ENCODE measurements at places on chromosomes 2 and 18.

- no peak for DNase-seq
Observed at GRCh38 chr18:34841891-34842290, 131.8 kb downstream of the DTNA start.

- DNase-seq = no peak
Observed at GRCh38 chr2:39437522-39438296, 624 bp upstream of the MAP4K3 start.

GRCh38 chr2:27070653-27071276 lies 689 bp downstream of the OST4 start:
- no peak for DNase-seq

GRCh38 chr2:227719641-227720040 lies 1.8 kb upstream of the SLC19A3 start:
- DNase-seq = no peak

- DNase-seq = peak; percentile 33
Observed at GRCh38 chr2:68282811-68283418, 30.6 kb upstream of the PPP3R1 start.

- no peak for DNase-seq
Observed at GRCh38 chr18:46910856-46911255, 6.5 kb downstream of the PIAS2 start.

DNA sequence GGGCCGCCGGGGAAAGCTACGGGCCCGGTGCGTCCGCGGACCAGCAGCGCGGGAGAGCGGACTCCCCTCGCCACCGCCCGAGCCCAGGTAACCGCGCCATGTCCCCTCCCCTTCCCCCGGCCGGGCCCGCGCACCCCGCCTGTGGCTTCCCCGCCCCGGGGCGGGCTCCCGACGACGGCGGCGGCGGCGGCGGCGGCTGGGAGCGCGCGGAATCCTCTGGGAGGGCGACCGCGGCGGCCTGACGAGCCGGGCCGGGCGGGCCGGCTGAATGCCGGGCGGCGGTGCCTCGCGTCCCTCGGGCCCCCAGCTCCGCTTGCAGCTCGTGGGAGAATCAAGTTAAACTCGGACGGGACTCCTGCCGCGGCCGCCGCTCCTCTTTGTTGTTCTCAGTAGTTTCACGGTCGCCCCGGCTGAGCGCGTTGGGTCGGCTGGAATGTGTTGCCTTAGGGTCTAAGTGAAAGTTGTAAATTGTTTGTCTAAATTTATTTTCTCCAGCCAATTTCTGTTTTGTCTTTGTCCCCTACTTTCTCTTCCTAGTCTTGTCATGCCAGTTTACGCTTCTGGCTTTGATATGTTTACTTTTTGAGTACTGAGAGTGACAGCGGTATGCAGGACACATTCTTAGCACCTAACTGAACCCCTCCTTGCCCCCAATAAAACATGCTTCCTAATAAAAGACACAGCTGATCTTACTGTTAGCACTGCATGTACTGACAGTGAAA lies 685 bp downstream of the SMAD4 start:
- DNase-seq = peak; percentile 44

GRCh38 chr2:100291152-100291970 lies 30.9 kb downstream of the LONRF2 start:
- peak; percentile 84 for DNase-seq

- DNase-seq = peak; percentile 99
Observed at GRCh38 chr2:191664823-191665677, 12.9 kb upstream of the NABP1 start.

- DNase-seq = no peak
Observed at GRCh38 chr18:55376387-55376786, 211.6 kb downstream of the TCF4 start.

DNA sequence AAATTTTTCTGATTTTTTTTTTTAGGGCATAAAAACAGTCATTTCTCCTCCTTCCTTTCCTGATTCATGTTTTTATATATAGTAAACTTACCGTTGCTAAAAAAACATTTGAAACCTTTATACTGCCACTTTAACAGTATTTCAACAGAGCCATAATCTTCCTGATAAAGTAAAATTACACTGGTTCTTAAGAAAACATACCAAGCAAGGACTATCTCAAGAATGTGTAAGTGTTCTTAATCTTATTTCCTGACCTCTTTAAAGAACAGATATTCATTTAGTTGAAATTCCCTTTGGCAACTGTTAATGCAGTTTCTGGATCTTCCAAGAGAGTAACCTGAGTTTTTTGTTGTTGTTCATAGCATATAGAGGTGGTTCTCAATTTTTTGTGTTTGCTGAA lies 26.6 kb upstream of the COLEC12 start:
- DNase-seq = no peak

DNA sequence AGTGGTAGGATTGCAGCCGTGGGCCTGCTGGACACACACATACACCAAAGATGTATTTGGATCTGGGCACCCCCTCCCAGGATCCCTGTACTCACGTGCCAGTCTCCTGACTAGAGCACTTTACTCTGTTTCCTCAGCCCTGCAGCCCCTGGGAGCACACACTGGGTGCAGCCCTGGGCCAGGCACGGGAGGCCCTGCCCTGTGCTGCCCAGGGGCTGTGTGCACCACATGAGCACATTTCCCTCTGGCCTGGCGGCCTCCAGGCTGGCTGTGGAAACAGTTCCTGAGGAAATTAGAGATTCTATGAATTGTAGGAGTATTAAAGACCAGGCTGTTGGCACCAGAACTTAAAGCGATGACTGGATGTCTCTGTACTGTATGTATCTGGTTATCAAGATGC lies 45.4 kb downstream of the BCL2L11 start:
- no peak for DNase-seq

- DNase-seq = no peak
Observed at GRCh38 chr2:32798829-32799228, 147.9 kb upstream of the LTBP1 start.

DNA sequence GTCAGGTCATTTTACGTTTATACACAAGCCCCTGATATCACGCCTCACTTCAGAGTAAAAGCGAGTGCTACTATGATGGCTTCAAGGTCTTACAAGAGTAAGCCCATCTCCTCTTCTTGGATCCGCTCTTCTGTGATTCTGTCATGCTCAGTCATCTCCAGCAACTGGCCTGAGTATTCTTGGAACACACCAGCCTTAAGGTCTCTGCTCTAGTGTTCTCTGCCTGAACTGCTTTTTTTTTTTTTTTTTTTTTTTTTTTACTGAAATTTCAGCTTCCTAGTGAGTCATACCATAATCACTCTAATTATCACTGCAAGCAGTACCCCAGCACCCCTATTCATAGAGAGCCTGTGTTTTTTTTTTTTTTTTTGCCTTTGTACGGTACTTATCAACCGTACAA lies 1228.9 kb downstream of the CNTNAP5 start:
- no peak for DNase-seq

DNA sequence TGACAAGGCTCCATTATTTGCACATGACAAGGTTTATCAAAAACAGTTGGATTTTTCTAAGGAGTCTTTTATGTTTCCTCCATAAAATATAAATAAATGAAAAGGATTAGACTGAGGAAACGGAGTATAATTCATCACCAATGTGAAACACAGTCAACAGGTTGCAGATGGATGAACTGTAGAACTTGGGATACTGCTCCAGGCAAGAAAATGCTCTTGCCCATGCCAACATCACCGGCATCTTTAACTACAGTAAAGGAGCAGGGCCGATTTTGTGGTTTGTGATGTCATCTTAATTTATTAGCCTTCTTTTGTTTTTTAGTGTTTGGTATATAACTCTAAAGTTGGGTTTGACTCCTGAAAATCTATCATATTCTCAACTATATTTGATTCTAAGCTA lies 577.3 kb downstream of the EPHA4 start:
- no peak for DNase-seq

- DNase-seq = no peak
Observed at GRCh38 chr2:218097975-218098374, 27.9 kb upstream of the CXCR2 start.

- DNase-seq = no peak
Observed at GRCh38 chr18:50042611-50043010, 152.3 kb downstream of the MYO5B start.

- DNase-seq = no peak
Observed at GRCh38 chr2:149205143-149205542, 125.2 kb upstream of the LYPD6 start.

- DNase-seq = peak; percentile 76
Observed at GRCh38 chr2:69177785-69178636, 165.0 kb downstream of the ANTXR1 start.

GRCh38 chr2:46325182-46325928 lies 28.1 kb downstream of the EPAS1 start:
- no peak for DNase-seq

DNA sequence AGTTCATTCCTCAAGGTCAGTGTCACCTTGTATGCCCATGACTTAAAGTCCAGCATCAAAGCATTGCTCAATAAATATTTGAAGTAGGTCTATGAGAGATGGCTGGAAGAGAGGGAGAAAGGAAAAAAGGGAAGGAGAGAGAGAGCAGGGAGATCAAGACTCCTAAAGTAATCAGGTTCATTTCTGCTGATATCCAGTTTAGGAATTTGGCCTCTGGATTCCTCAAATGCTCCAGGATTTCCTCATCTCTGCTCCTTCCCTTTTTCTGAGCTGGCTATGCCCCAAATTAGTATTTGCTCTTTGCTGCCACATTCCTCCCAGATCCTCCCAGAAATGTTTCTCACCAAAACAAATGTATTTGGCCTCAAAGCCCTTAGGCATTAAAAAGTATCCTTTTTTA lies 739.4 kb upstream of the CHAC2 start:
- DNase-seq = no peak

DNA sequence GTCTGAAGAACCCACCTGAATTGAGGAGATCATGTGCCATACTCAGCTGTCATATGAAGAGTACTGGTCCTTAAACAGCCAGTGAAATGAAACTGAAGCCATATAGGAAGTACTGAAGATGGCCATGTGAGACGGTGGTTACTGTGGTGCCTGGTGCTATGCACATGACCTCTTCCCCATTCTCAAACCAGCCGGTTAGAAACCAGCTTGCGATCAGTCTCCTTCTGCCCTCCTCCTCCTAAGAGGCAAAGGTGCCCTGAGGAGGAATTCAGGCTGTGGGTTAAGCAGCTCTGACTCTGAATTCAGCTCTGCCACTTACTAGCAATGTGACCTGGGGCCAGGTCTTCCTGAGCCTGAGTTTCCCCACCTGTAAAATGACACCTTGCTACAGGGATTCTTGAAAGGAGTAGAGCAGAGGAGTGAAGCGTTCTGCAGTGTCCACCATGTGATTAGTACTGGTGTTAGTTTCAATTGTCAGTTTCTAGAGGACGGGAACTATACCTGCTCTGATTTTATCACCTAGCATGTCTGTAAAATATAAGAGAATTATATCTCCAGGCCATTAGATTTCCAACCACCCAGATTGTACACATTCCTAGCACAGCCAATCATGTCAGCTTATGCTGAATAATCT lies 5.1 kb downstream of the FECH start:
- peak; percentile 95 for DNase-seq

GRCh38 chr2:163008642-163009041 lies 170.1 kb upstream of the KCNH7 start:
- no peak for DNase-seq

DNA sequence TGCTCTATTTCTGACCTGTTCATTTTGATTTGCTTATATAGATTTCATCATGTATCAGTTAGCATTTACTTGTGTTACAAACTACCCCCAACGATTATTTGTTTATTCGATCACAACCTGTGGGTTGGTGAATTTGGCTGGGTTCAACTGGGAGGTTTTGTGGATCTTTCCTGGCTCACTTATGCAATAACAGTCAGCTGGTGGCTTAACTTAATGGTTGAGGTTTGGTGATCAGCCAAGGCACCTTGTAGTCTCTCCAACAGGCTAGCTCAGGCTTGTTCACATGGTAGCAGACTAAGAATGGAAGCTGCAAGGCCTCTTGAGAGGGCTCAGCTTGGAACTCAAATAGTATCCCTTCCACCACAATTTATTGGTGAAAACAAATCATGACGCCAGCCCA lies 5.4 kb upstream of the PUM2 start:
- DNase-seq = peak; percentile 43

- no peak for DNase-seq
Observed at GRCh38 chr18:11283479-11284161, 134.3 kb upstream of the PIEZO2 start.

DNA sequence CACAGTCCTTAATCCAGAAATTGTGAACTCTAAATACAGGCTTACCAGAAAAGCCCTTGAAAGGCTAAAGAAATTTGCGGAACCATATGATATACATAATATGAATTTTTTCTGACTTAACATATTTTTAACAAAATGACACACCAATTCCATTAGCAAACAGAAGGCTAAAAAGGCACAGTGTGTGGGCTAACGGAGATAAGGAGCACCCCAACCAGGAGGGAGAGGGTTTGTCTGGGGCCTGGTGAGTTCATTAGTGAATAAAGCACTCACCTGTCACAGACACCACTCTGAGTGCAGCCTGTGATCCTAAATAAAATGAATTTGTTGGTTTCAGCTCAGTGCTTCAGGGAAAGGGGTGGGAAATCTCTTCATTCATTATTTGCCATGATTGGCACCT lies 2.7 kb upstream of the FECH start:
- no peak for DNase-seq

DNA sequence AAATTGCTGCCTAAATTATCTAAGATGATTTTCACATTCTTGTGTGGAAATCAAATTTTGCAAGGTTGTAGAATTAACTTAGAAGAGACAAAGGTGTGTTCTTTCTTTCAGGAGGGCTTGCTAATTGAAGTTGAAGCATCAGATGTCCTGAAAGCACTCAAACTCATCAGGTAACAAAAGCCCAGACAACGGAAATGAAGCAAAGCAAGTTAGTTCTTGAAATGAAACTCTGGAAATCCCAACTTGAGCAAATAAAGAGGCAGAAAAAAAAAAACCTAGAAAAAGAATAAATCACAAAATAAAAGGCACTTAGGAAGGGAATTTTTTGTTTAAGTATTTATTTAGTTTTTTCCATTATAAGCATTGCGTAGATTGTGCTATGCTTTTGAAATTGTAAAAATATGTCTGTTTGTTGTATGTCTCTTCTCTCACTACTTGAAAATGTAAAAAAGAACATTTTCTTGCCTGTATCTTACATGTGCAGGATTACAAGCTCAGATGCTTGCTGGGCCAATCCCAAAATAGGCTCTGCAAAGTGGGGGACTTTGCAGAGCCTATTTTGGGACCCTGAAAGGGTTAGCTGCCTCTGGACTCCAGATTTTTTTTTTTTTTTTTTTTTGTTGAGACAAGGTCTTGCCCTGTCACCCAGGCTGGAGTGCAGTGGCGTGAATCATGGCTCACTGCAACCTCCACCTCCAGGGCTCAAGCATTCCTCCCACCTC lies 46.7 kb downstream of the FAM161A start:
- DNase-seq = no peak

GRCh38 chr18:77144046-77144445 lies 11.5 kb upstream of the MBP start:
- DNase-seq = no peak

- DNase-seq = no peak
Observed at GRCh38 chr2:47403609-47404193, 745 bp downstream of the MSH2 start.

DNA sequence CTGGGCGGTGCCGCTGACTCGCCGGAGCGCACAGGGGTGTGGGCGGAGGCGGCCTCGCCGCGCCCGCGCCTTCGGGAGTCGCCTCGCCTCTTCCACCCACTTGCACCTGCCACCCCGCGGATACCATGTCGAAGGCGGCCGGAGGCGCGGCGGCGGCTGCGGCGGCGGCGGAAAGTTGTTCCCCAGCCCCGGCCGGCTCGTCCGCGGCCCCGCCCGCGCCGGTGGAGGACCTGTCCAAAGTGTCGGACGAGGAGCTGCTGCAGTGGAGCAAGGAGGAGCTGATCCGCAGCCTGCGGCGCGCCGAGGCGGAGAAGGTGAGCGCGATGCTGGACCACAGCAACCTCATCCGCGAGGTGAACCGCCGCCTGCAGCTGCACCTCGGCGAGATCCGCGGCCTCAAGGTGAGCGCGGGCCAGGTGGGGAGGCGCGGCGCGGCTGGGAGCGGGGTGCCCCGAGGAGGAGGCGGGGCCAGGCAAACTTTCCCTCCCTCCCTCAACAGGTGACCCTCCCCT lies 766 bp downstream of the CCDC85A start:
- DNase-seq = no peak

Measured in Kasumi-1 (cell line).